ENCODE measurements at places on chromosomes 13 and 19. TPM values are rescaled to one million over a fixed set of nuclear protein-coding genes. Genes with fewer than 3 reads are reported as not detected.

Gene GNA15
- 0.06 TPM for total RNA-seq

Gene LILRB3
- total RNA-seq = 0.39 TPM

Gene ZNF100
- total RNA-seq = not detected

Gene ZNF91
- 0.09 TPM for total RNA-seq

Gene KCNC3
- 1.5 TPM for total RNA-seq

Gene NLRP9
- not detected for total RNA-seq
